Central memory CD8-positive, alpha-beta T cell (primary cell): ENCODE measurements at places on chromosomes 1 and 21.

GRCh38 chr1:162021124-162021523 is 2.5 kb downstream of the OLFML2B start:
- no peak overlapping the region for H3K4me3 ChIP-seq
- H3K36me3 ChIP-seq, result no peaks in the 10 kb centered on the region
- no peak for DNase-seq
- no peak overlapping the region for H3K27ac ChIP-seq

- no peaks in the 10 kb centered on the region for H3K27me3 ChIP-seq
- no peak overlapping the region for H3K4me3 ChIP-seq
- peaks cover 2% of the 10 kb centered on the region for H3K36me3 ChIP-seq
- no peaks in the 10 kb centered on the region for H3K4me1 ChIP-seq
These were observed 67.4 kb downstream of the RGS18 start for GRCh38 chr1:192225703-192226102.

- H3K27ac ChIP-seq, result no peak overlapping the region
- H3K4me3 ChIP-seq, result no peak overlapping the region
- H3K4me1 ChIP-seq, result no peaks in the 10 kb centered on the region
- peaks cover 49% of the 10 kb centered on the region for H3K27me3 ChIP-seq
- no peaks in the 10 kb centered on the region for H3K36me3 ChIP-seq
- no peak for DNase-seq
These were observed 198.7 kb downstream of the SETD4 start for GRCh38 chr21:35861661-35862060.

- DNase-seq, result no peak
- H3K4me1 ChIP-seq, result no peaks in the 10 kb centered on the region
- no peaks in the 10 kb centered on the region for H3K36me3 ChIP-seq
- H3K27ac ChIP-seq, result no peak overlapping the region
- H3K4me3 ChIP-seq, result no peak overlapping the region
These were observed 29.6 kb downstream of the NHLH2 start for GRCh38 chr1:115811140-115811828.

GRCh38 chr1:103333141-103333540 is 192.4 kb upstream of the RNPC3 start:
- H3K4me1 ChIP-seq, result no peaks in the 10 kb centered on the region
- no peaks in the 10 kb centered on the region for H3K27me3 ChIP-seq
- H3K36me3 ChIP-seq, result no peaks in the 10 kb centered on the region
- DNase-seq, result no peak
- H3K27ac ChIP-seq, result no peak overlapping the region

DNA sequence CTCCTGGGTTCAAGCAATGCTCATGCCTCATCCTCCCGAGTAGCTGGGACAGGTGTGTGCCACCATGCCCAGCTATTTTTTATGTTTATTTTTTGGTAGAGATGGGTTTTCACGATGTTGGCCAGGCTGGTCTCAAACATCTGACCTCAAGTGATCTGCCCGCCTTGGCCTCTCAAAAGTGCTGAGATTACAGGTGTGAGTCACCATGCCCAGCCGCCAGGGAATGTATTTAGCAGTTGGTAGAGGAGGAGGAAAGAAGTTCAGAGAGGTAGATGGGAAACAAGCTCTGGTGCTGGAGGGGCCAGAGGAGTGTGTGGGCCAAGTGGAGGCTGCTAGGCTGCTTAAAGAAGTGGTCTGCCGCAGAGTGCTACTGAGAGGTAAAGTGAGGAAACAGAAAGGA is 6.0 kb downstream of the DOP1B start:
- DNase-seq, result no peak
- H3K27me3 ChIP-seq, result no peaks in the 10 kb centered on the region
- H3K36me3 ChIP-seq, result peaks cover 10% of the 10 kb centered on the region
- H3K4me1 ChIP-seq, result peaks cover 21% of the 10 kb centered on the region
- no peak overlapping the region for H3K27ac ChIP-seq

- H3K27me3 ChIP-seq, result no peaks in the 10 kb centered on the region
- no peak for DNase-seq
- peaks cover 7% of the 10 kb centered on the region for H3K36me3 ChIP-seq
- peaks cover 7% of the 10 kb centered on the region for H3K4me1 ChIP-seq
- no peak within 1 kb of the TSS for H3K27ac ChIP-seq
- H3K4me3 ChIP-seq, result no peak within 1 kb of the TSS
These were observed at the start of gene ELF3 for GRCh38 chr1:202010180-202011015. Gene ELF3, plus strand, starts transcription at chr1:202010587. Its CDS starts 550 bp downstream, at chr1:202011137.

- peaks cover 28% of the 10 kb centered on the region for H3K36me3 ChIP-seq
- no peak for DNase-seq
- peaks cover 6% of the 10 kb centered on the region for H3K4me1 ChIP-seq
- H3K27me3 ChIP-seq, result no peaks in the 10 kb centered on the region
- H3K27ac ChIP-seq, result no peak overlapping the region
These were observed 28.9 kb upstream of the EVA1B start for GRCh38 chr1:36352125-36352909.

DNA sequence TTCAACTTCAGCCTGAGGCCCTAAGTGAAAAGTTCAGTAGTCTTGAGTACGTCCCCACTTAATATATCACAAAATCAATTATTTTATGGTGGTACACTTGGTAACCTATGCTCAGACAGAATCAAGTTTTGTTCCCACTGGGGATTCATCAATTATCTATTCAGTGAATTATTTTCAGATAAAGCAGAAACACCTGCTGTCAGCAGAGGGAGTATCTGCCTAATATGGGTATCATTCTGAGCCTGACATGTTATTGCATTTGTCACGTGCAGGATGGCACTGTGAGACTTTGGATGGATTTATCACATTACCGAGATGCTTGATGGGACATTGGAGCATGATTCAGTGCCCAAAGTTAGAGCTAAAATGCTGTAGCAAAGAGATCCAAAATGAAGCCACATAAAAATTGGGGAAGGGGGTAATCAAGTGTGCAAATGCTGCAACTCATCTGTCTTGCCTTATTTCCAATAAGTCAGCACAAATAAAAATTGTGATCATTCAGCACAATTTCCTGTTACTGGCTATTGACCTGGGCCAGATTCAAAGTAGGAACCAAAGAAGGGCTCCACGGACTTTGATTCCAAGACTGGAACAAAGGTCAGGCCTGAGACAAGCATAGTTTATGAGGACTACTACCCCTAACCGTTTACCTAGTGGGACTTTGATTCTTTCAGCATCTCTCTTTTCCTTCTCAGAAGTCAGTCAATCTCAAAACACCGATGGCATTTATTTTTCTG is 657.6 kb downstream of the LMO4 start:
- H3K36me3 ChIP-seq, result no peaks in the 10 kb centered on the region
- H3K27me3 ChIP-seq, result peaks cover 30% of the 10 kb centered on the region
- H3K27ac ChIP-seq, result no peak overlapping the region
- H3K4me3 ChIP-seq, result no peak overlapping the region

- H3K27me3 ChIP-seq, result no peaks in the 10 kb centered on the region
- no peak for DNase-seq
- H3K27ac ChIP-seq, result peak overlapping the region; percentile 58
These were observed 6.1 kb downstream of the AGTRAP start for GRCh38 chr1:11741919-11742558.

DNA sequence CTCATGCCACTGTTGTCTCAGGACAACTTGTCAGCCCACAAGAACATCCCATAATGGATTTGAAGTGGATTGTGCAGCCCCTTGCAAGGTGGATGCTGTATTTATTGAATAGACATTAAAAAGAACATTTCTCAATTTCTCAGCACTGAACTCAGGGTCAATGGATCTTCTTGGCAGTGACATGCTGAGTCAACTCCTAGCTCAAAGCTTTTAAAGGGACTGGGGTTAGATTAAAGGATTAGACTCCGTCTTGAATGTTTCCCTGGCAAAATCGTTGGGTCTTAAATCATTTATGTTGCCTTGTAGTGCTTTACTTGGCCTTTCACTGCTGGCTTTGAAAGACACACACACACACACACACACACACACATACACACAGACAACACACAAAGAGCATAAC is 221.6 kb upstream of the PBX1 start:
- no peaks in the 10 kb centered on the region for H3K27me3 ChIP-seq
- no peak for DNase-seq
- H3K36me3 ChIP-seq, result no peaks in the 10 kb centered on the region
- H3K27ac ChIP-seq, result no peak overlapping the region

DNA sequence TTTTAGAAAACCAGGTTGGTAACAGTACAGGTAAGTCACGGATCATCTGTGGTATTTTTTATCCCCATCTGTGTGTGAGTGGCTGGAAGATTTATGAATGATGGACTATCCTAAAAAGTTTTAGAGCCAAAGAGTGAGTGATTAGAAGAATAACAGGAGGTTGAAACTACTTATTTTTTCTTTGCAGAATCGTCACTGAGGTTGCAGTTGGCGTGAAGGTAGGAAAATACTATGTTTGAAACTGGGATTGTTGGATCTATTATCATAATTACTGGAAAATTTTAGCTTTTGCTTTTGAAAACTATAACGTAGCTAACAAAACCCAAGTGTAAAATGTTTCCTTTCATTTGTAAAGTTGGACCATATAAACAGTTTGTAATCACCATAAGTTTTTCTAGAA is 1.8 kb downstream of the PTBP2 start:
- no peak for DNase-seq
- H3K4me3 ChIP-seq, result peak overlapping the region; percentile 95
- peaks cover 22% of the 10 kb centered on the region for H3K36me3 ChIP-seq

DNA sequence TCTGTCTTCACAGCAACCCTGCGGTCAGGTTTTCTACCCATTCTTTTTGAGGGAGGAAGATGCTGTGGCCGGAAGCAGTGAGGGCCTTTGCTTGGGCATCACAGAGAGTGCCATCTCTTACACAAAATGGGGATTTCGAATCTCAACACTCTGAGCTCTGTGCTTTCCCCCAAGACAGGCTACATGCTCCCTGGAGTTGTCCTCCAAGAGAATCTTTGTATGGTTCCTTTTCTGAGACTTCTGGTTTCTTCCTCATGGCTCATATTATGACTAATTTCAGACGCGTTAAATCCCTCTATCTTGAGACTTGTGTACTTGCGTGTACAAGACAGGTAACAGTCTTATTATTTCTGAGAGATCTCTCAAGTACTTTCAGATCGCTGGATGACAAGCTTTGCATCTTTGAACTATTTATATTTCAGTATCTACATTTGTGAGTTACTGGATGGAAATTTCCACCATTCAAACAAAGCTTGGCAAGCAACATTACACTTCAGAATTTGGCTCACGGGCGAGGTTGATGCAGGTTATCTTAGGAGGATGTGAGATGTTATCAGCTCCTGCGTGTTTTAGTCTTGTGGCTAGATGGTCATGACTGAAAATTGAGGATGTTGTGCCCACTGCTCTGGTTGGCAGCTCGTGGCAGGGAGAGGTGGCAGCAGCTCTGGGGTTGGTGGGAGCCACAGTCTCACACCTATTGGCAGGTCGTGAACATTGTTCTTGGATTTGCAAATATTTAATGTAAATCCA is 19.4 kb downstream of the ABCG1 start:
- H3K27ac ChIP-seq, result peak overlapping the region; percentile 96
- H3K4me3 ChIP-seq, result peak overlapping the region; percentile 77
- no peaks in the 10 kb centered on the region for H3K27me3 ChIP-seq
- peak; percentile 78 for DNase-seq
- H3K36me3 ChIP-seq, result peaks cover 32% of the 10 kb centered on the region

DNA sequence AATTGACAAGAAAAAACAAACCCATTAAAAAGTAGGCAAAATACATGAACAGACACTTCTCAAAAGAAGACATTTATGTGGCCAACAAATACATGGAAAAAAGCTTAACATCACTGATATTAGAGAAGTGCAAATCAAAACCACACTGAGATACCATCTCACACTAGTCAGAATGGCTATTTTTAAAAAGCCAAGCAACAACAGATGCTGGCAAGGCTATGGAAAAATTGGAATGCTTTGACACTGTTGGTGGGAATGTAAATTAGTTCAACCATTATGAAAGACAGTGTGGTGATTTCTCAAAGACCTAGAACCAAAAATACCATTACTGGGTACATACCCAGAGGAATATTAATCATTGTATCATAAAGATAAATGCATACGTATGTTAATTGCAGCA is 641.1 kb upstream of the B3GALT2 start:
- DNase-seq, result no peak
- no peak overlapping the region for H3K27ac ChIP-seq
- H3K36me3 ChIP-seq, result no peaks in the 10 kb centered on the region
- no peak overlapping the region for H3K4me3 ChIP-seq

DNA sequence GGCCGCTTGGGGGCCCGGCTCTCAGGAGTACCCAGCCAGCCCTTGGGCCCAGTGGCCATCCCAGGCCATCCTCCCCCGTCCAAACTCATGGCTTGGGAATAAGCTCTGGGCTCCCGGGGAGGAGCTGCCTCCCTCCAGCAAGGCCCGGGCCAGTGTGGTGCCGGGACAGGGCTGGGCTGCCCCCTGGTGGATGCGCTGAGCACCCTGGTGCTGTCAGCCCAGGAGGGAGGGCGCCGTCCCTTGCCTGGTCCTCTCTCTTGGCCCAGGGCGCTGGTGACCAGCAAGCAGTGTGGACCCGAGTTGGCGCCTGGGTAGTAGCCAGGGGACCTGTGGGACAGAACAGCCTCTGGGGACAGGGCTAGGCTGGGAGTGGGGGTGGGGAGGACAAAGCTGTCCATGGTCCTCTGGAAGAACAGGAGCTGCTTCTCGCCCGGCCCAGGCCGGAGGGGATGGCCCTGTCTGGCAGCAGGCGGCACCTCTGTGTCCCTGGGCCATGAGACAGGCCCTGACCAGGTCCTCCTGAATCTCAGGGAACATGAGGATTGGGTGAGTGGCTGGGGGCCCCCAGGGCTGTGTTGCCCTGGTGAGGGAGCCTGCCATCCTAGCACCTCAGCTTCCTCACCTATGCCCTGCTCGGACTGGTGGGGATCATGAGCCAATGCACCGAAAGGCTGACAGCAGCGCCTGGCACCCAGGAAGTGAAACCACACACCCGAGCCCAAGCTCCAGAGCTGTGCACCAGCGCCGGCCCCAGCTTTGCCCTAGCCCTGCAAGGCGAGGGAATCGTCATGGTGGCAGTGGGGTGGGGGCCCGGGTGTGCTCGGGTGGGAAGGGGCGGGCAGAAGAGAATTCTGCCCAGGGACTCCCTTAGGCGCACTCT is 9.4 kb downstream of the MORN1 start:
- H3K4me1 ChIP-seq, result no peaks in the 10 kb centered on the region
- no peaks in the 10 kb centered on the region for H3K27me3 ChIP-seq
- H3K36me3 ChIP-seq, result no peaks in the 10 kb centered on the region
- no peak overlapping the region for H3K4me3 ChIP-seq
- no peak overlapping the region for H3K27ac ChIP-seq

- H3K36me3 ChIP-seq, result no peaks in the 10 kb centered on the region
- H3K4me1 ChIP-seq, result no peaks in the 10 kb centered on the region
- DNase-seq, result no peak
- no peak overlapping the region for H3K4me3 ChIP-seq
- H3K27me3 ChIP-seq, result no peaks in the 10 kb centered on the region
These were observed 38.7 kb downstream of the RGS5 start for GRCh38 chr1:163163881-163164582.
